Placental epithelial cell (primary cell): ENCODE measurements at places on chromosomes 7 and 10. TPM values are rescaled to one million over a fixed set of nuclear protein-coding genes. Genes with fewer than 3 reads are reported as not detected.

The AGAP6 gene
- 2.7 and 3.6 TPM in 2 replicates for total RNA-seq

The TAS2R5 gene
- total RNA-seq = 2.6 and 3.5 TPM in 2 replicates

The ASZ1 gene
- 0.11 TPM in 1 of 2 replicates, not detected in the other for total RNA-seq

The GSAP gene
- total RNA-seq = under 0.01 TPM in 2 replicates

The PON1 gene
- not detected in 2 replicates for total RNA-seq

The NKX1-2 gene
- total RNA-seq = not detected in 2 replicates

The SPDYE11 gene
- not detected in 2 replicates for total RNA-seq

The PALD1 gene
- total RNA-seq = not detected in 2 replicates

The FAM13C gene
- total RNA-seq = not detected in 2 replicates

The GIMAP5 gene
- not detected in 2 replicates for total RNA-seq

The CLCN1 gene
- total RNA-seq = not detected in 2 replicates

The SPDYE2 gene
- total RNA-seq = not detected in 2 replicates

The FOXP2 gene
- 0.54 and 1.6 TPM in 2 replicates for total RNA-seq

The UPK3BL2 gene
- 12.2 and 20.2 TPM in 2 replicates for total RNA-seq

The LFNG gene
- total RNA-seq = 0.79 and 9.1 TPM in 2 replicates

The NKX2-3 gene
- total RNA-seq = not detected in 2 replicates

The TRIL gene
- total RNA-seq = 0.33 and 0.79 TPM in 2 replicates

The DGKI gene
- 4.3 and 5.2 TPM in 2 replicates for total RNA-seq
